ENCODE measurements at places on chromosomes 3 and 15.

GRCh38 chr3:187533797-187534196 lies 136.4 kb downstream of the SST start:
- DNase-seq = no peak

DNA sequence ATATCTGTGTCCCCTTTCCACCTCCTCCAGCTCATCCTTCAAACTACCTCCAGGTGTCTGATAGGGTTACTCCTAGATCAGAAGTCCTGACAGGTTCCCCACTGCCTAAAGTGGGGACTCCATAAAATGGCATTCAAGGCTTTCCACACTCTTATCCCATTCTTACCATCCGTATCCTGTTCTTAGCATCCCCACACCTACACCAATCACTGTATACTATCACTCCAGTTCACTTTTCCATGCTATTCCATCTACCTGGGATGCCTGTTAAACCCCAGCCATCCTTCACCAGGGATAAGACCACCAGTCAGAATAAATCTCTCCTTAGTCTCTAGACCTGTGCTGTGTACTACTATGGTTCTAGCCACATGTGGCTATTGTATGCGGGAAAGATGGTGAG lies 19.1 kb downstream of the SSR3 start:
- DNase-seq = no peak

DNA sequence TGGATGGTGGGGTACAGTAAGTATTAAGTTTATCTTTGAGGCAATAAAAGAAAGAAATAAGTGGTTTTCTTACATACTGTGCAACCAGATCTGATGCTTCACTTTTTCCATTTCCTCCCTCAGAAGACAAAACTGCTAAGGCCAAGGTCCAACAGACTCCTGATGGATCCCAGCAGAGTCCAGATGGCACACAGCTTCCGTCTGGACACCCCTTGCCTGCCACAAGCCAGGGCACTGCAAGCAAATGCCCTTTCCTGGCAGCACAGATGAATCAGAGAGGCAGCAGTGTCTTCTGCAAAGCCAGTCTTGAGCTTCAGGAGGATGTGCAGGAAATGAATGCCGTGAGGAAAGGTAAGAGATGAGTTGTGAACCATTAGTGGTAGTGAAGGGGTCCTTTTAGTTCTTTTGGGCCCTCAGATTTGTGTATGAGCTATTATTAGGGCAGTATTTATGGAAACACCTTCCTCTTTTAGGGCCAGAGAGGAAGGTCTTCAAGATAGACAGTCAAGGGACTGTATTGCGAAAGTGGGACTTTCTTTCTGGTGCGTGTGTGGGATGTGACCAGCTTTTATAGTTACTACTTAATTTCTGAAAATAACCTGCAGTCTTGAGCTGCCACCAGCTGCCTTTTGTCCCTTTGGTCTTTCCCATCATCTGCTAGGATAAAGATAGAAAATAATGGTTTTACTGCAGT lies 4.6 kb downstream of the ALAS1 start:
- no peak for DNase-seq

DNA sequence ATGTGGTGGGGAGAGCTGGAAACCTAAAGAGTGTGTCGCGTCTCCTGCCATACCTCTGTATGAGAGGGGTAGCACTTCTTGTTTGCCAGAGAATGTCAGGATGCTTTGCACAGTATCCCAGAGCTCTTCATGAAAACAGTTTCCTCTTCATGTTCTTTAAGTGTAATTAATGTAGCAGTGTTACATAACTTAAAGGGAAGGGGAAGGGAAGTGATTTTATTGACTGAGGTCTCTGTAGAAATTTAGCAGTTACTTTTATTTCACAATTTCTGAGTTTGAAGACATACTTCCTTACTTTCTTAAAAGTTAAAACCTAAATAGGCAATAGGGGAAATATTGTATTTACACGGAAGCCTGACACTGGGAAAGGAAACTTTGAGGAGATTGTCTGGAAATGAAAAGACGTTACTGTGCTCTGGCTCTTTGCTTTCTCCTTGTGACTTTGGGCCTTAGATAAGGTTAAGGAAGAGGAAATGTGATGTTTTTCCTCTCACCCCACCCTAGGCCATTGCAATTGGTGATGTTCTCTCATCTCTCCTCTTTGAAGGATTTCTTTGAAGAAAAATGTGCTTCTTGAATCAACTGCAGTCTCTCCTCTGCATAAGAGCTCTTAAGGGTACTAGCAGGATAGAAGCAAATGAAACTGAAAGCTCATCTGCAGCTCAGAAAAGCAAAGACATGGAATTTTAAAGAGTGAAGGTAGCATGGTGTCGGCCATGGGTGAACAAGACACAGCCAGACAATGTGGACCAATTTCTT lies 6.0 kb downstream of the NXPE3 start:
- DNase-seq = no peak

DNA sequence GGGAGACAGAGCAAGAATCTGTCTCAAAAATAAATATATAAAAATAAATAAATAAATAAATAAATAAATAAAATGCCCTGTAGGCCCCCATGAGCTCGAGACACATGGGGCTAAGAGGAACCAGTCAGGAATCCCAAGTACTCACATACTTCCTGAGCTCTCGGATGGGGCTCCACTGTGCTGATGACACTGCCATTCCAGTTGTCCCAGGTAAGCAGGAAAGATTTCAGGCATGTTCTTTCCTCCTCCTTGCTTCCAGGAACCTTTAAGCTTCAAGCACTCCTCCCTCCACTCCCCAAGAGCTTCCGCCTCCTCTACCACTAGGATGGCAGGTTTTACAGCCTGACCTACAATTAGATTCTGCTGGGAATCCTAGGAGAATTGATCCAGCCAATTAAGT lies 113.4 kb downstream of the SLC49A4 start:
- DNase-seq = no peak

DNA sequence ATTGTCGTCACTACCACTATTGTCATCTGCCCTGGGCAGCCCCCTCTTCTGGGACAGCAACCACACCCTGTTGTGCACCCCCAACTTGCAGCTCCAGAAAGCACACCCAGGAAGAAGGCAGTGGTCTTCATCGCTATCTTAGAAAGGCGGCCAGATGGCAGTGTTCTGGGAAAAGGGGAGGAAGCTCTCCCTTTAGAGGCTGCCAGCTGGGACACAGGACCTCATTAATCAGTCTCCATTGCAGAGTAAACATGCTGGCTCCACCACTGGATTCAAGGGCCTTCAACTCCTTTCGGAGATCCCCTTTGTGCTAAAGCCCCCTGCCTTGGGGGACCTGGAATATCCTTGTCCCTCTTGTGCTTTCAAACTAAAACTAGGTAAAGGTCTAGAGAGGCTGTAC lies 199.3 kb upstream of the LINGO1 start:
- DNase-seq = no peak

- no peak for DNase-seq
Observed at GRCh38 chr3:48881652-48882114, 17.0 kb downstream of the SLC25A20 start.

DNA sequence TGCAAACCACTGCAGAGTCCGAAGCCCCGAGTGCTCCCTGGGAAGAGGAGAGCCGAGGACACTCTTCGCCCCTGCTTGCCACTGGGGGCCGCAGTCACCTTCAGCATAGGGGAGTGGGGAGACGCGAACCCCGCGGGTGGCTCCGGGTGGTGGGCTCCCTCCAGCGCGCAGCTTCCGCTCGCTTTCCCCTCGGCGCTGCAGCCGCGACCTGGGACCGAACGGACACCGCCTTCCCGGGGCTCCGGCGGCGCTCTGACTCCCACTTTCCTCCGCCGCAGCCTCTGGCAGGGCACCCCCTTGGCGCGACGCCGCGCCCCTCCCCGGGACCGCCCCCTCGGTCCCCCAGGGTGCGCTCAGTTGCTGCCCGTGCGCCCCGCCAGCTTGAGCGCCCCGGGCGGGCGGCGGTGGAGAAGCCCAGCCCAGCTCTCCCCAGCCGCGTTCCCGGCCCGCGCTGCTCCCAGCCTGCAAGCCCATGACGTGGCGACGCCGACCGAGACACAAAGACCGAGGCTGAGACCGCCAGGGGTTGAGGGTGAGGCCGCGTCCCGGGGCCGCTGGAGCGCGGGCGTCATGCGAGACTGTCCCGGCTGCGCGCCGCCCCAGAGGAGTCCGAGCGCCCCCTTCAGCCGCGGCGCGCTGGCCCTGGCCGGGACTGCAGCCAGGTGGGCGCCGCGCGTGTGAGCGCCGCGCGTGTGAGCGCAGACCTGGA lies at the start of gene MINAR1:
TSS of gene MINAR1 (plus strand) at position 701 of the 709 bp plus-strand sequence. CDS start 23,812 bp downstream, outside the sequence.
- DNase-seq = no peak

- DNase-seq = no peak
Observed at GRCh38 chr3:152104847-152105415, 163.8 kb upstream of the MBNL1 start.

- DNase-seq = no peak
Observed at GRCh38 chr3:94787734-94788270, 724.9 kb downstream of the NSUN3 start.

DNA sequence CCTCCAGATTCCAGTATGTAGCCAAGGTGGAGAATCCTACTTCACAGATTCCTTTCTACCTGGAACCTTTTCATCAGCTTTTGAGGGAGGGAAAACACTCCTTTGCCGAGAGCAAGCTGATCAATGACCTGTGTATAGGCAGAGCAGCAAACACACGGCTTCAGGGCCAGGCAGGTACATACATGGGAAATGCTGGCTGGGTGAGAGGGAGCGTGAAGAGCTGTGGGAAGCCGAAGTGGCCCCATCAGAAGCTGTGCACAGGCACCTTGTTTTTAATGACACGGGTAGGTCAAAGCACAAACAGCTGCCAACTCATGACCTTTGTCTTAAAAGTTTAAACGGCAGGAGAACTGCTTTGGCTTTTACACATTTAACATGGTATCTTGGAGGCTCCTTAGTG lies 25.3 kb downstream of the STARD5 start:
- DNase-seq = no peak

DNA sequence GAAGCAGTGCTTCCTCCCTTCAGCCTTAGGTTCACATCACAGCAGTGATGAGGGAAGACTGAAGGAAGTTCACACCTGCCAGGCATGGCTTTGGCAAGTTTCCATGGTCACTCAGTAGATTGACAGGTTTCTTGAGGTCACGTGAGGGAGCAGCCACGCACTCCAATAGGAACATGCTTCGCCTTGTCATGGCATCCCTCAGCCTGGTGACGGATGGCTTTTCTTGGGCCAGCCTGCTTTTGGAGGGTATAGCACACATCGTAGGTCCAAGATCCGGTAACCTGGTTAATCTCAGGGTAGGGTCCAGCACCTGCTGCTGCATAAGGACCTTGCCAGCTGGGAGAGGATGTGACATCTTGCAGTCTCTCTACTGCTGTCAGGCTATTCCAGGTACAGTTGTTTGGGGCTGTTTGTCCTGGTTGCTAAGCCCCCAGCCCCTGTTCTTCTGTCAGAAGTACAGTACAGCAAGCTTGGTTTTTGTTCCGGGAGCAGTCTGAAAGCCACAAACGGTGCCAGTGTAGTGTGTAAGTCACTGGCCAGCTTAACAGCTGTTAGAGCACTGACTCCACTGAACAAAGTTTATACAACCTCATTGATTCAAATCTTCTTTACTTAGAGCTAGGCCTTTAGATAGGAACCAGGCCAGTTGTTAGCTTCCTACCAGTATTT lies 42.3 kb downstream of the PSMD6 start:
- no peak for DNase-seq
